CD14-positive monocyte (primary cell): ENCODE measurements at places on chromosomes 16 and 17. TPM values are rescaled to one million over a fixed set of nuclear protein-coding genes. Genes with fewer than 3 reads are reported as not detected.

GRCh38 chr16:19127674-19128131, 13.9 kb downstream of the ITPRIPL2 start:
- H3K4me1 ChIP-seq = peaks cover 52% of the 10 kb centered on the region
- H3K36me3 ChIP-seq = no peaks in the 10 kb centered on the region
- H3K4me3 ChIP-seq = no peak overlapping the region
- no peak overlapping the region for H3K27ac ChIP-seq
- DNase-seq = no peak

DNA sequence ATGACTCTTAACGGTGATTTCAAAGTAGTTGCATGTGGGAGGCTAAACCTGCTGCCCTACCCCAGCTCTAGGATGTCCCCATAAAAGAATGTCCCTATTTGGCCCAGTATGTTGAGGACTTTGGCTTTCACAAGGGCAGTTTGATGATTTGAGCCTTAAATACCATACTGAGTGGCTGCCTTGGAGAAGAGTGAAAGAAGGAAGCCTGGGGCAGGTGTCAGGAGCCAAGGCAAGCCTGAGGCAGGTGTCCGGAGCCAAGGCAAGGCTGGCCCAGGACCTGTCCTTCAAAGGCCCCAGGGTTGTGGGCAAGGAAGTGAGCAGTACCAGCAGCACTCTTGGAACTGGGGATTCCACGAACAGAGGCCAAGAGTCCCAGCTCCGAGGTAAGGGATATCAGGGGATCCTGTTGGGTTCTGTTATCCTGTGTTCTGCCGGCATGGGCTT, 18.6 kb downstream of the ST6GALNAC2 start:
- H3K4me1 ChIP-seq = peaks cover 41% of the 10 kb centered on the region
- H3K27me3 ChIP-seq = peaks cover 7% of the 10 kb centered on the region
- no peak overlapping the region for H3K27ac ChIP-seq
- H3K36me3 ChIP-seq = peaks cover 35% of the 10 kb centered on the region
- DNase-seq = no peak

GRCh38 chr16:4244254-4245076, 2.6 kb upstream of the SRL start:
- H3K4me1 ChIP-seq = no peaks in the 10 kb centered on the region
- H3K4me3 ChIP-seq = no peak overlapping the region
- no peak for DNase-seq
- no peak overlapping the region for H3K27ac ChIP-seq
- no peaks in the 10 kb centered on the region for H3K27me3 ChIP-seq
- no peaks in the 10 kb centered on the region for H3K36me3 ChIP-seq

DNA sequence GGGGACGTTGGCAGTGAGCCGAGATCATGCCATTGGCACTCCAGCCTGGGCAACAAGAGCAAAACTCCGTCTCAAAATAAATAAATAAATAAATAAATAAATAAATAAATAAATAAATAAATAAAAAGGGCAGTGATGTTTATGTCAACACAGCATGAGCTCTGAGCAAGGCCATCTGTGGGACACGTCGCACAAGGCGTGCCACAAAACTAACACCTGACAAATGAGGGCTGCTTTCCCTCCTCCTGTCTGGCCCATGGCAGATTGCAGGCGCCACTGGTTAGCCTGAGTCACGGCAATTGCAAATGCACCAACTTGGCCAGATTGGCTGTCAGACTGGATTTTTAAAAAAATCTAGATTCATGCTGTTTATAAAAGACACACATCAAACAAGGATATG, 25.9 kb upstream of the SPNS3 start:
- no peaks in the 10 kb centered on the region for H3K36me3 ChIP-seq
- peaks cover 3% of the 10 kb centered on the region for H3K4me1 ChIP-seq
- no peak overlapping the region for H3K27ac ChIP-seq
- H3K4me3 ChIP-seq = no peak overlapping the region
- H3K27me3 ChIP-seq = no peaks in the 10 kb centered on the region

GRCh38 chr17:37047631-37048104, 98.9 kb downstream of the AATF start:
- no peaks in the 10 kb centered on the region for H3K27me3 ChIP-seq
- peaks cover 80% of the 10 kb centered on the region for H3K36me3 ChIP-seq
- H3K4me3 ChIP-seq = no peak overlapping the region
- H3K27ac ChIP-seq = no peak overlapping the region
- H3K4me1 ChIP-seq = no peaks in the 10 kb centered on the region
- peak; percentile 66 for DNase-seq

DNA sequence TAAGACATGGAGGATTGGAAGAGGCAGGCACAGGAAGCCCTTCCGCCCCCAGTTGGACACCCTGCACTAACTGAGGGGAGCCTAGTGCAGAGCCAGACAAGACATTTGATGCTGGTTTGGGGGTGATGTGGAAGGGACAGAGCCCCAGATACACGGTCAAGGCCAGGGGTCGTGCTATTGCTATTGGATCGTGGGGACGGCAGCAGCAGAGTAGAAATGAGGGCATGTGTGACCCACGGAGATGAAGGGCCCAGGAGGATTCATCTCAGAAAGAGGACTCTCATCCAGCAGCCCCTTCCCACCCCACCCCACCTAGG, 2.0 kb upstream of the VAMP2 start:
- H3K4me3 ChIP-seq = no peak overlapping the region
- H3K4me1 ChIP-seq = peaks cover 36% of the 10 kb centered on the region
- peak overlapping the region; percentile 43 for H3K27ac ChIP-seq
- peaks cover 19% of the 10 kb centered on the region for H3K36me3 ChIP-seq
- no peak for DNase-seq

DNA sequence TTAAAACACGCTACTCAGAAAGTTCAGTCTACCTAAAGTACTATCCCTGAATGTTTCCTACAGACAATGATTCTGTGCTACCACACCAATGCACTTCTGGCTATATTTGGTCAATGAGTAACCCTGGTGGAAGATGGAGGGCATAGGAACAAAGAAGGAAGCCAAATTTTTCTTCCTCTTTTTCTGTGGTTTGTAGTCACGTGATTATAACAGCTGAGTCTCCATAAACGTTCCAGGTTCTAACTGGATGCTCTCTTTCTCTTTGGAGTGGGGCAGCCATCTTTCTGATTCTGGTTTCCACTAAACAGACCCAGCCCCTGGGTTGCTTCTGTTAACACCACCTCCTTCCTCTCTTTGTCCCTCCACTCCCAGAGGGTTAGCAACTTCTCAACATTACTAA, 274.9 kb downstream of the CDH11 start:
- H3K4me3 ChIP-seq = no peak overlapping the region
- no peak overlapping the region for H3K27ac ChIP-seq
- DNase-seq = no peak

SOX9 gene
- polyA plus RNA-seq = not detected
